Bone marrow (tissue), 2 donors: ENCODE measurements at places on chromosomes 1 and 21.
A peak's percentile ranks its signal among the peaks of the same experiment; 100 is the strongest.

GRCh38 chr1:69163779-69164178 is 403.9 kb upstream of the LRRC7 start:
- DNase-seq = no peak

DNA sequence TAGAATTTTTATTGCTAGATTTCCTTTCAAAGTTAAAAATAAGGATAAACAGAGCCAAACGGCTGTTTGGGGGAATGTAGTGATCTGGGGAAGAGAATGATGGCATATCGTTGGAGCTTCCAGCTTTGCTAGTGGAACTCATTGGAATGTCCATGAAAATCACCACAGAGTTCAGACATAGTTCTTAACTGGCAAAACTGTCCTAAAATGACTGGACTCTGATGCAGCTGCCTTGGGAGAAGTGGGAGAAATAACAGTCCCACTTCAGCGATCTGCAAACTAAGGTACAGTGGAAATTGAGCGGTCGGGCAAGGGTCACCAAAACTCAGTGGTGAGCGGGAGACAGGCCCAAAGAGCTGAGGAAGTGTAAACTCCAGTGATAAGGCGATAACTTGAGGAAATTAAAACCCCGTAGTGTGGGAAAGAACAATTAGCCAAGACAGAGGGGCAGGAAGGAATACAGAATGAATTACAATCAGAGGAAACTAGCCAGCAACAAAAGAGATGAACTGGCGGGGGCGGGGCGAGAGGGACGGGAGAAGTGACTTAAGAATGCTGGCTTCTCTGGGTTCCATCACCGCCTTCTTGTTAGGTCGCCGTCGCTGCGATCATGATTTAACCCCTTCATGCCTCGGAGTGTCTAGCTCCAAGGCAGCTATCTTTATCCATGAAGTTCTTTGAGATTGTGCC is 89.8 kb upstream of the ARHGAP29 start:
- no peak for DNase-seq

GRCh38 chr1:6868660-6869380 is 83.6 kb downstream of the CAMTA1 start:
- peak; percentile 4 for DNase-seq

DNA sequence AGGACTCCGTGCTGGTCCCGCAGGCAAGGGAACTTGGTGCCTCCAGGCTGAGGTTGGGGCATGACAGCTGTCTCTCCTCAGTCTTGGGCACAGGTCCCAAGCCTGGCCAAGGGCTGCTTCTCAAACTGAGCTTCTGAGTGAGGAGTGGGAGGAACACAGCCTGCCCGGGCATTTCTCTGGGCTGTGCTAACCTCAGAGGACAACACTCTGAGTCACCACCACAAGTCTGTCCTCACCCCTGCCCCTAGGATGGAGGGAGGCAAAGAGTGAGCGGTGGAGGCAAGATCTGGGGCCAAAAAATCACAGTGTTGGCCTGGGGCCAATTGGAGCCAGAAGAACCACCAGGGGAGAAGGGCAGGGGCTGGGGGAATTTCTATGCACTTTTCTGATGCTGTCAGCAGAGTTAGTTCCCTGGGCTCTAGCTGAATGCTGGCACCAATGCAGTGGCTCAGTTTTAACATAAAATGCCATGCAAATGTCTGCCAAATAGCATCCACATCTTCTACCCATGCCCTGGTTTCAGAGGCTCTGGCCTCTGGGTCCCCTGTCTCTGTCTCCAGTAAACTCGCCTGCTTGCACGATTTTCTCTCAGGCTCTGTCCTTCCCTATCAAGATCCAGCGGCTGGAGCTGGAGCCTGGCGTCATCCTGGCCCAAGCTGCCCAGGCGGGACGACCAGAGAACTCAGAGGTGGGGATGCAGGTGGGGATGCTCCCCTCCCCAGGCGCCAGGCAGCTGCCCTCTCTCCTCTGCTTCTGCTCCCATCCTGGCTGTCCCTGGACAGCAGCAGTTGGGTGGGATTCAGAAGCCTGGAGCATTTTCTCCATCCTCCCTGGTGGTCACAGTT is 11.0 kb upstream of the CDK18 start:
- no peak for DNase-seq

GRCh38 chr21:34268493-34268892 is 95.3 kb upstream of the KCNE2 start:
- no peak for DNase-seq

DNA sequence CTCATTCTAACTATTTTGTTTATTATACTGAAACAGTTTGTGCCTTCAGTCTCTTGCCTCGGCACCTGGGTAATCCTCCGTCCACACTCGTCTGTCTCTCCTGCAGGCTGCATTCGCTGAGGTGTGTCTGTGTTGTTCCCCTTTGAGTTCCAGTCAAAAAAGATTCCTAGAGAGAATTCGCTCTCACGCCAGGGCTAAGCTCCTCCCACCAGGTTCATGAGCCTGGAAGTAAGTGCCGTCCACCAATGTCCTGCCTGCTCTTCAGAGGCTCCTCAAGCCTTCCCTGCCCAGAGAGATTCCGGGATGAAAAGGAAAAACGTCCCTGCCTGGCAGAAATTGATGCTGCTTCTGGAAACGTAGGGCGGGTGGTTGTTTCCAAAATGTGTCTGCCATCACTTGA is 12.9 kb downstream of the KIAA2013 start:
- DNase-seq = no peak

- DNase-seq = no peak
These were observed 11.7 kb upstream of the ENO1 start for GRCh38 chr1:8889925-8890785.

DNA sequence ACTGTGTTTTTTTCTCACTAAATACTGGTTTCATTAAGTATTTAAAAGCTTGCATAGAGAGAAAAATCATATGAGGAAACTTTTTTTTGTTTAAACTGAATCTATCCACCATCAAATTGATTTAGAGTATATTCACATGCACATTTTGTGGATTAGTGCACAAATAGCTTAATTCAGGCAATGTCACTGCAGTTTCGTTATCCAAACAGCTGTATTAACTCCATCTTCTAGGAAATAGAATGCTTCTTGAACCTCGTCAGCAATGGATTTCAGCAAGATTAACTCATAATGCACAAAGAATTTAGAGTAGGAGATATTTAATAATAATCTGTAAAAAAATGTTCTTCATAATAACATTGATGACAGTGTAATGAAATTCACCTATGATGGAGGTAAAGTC is 37.5 kb downstream of the NEXN start:
- DNase-seq = no peak

DNA sequence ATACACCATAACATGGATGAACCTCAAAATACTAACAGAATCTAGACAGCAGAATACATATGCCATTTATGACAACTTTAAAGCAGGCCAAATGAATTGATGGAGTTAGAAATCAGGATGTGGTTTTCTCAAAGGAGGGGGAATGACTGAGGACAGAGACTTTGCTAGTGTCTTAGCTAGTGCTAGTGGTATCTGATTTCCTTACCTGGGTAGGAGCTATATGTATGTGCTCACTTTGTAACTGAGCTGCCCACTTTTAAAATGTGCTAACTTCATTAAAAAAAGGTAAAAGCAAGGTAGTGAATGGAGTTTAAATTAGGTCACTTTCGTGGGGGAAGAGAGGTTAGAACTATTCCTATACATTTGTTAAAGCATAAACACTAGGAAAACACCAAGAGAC is 2.6 kb downstream of the GTF2B start:
- no peak for DNase-seq

DNA sequence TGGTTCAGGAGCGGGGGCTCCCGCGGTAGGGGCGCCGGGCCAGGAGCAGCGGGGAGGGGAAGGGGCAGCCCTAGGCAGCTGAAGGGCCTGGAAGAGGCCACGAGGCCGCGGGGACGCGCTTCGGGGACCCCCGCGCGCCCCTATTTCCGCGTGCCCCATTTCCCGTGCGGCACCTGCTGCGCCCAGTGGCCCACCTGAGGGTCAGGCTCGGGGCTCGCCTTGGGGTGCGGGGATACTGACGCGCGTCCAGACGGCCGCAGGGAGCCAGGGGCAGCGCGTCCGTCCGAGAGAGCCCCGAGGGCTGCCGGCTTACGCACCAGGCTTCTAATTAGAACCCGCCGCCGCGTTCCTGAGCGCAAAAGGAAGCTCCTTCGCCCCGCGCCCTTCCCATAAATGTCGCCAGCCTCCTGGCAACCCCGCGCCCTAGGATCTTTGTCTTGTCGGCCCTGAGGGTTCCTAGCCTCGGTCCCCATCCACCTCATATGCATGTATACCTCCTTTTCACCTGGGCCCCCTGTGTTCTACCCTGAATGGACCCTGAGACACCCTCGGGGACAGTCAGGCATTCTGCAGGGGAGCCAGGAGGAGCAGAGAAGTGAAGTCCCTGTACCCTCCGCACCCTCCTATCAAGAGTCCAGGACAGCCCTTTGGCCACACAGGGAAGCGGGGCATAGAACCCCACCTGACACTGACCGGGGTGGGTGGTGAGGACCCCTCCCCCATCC is 1.8 kb downstream of the WNT3A start:
- DNase-seq = no peak

DNA sequence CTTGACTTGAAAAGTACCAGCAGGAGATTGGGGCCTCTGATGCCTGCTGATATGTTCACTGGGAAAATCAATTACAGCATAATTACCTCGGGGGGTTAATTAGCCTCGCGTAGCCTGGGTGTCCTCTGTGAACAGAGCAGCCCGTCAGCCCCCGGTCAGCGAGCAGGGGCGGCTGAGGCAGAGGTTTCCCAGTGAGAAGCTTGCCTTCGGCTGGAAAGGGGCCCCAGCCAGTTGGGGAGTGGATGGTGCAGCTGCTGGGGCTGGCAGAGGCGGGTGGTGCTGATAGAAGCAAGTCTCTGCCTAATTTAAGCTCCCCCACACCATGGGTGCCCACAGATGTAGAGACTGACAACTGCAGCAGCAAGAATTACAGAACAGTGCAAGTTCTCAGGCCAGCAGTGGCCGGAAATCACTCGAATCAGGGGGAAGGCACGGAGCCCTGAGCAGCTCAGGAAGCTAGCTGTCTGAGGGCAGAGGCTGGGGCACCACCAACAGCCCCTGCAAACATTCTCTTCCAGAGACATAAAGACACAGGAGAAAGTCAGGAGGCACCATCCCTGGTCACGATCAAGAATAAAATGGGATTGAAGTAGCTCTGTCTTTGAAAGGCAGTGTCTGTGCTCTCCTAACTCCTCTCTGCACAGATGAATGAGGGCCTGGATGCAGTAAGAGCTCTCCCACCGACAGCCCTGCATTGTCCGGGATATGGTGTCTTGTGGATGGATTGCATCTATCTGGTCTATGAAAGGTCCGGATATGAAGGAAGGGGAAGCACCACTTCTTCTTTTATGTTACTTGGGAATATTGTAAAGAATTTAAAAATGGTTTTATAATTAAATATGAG is 166.5 kb upstream of the CD34 start:
- no peak for DNase-seq

GRCh38 chr1:39656391-39656790 is 15.5 kb downstream of the NT5C1A start:
- DNase-seq = no peak

- DNase-seq = no peak
These were observed 1.6 kb downstream of the UTP11 start for GRCh38 chr1:38014171-38014570.

DNA sequence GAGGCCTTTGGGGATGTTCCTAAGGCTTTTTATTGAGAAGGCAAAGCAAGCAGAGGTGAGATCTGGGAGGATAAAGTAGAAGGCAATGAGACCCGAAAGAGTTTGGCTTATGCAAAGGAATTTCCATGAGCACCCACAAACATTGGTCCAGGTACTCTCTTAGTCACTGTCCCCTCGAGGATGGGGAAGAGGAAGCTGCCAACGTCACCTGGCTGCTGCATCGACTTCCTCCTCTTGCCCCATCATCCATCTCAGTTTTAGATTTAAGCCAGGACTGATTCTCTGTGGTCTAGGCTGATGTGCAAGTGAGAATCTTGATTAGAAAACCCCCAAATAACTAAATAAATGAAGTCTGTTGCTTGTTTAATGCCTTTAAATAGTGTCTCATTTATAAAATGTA is 28.7 kb downstream of the RUNX1 start:
- DNase-seq = no peak

- no peak for DNase-seq
These were observed 7.0 kb upstream of the GREM2 start for GRCh38 chr1:240618946-240619345.

- DNase-seq = peak; percentile 15
These were observed 74.1 kb downstream of the XCL2 start for GRCh38 chr1:168469690-168470089.

DNA sequence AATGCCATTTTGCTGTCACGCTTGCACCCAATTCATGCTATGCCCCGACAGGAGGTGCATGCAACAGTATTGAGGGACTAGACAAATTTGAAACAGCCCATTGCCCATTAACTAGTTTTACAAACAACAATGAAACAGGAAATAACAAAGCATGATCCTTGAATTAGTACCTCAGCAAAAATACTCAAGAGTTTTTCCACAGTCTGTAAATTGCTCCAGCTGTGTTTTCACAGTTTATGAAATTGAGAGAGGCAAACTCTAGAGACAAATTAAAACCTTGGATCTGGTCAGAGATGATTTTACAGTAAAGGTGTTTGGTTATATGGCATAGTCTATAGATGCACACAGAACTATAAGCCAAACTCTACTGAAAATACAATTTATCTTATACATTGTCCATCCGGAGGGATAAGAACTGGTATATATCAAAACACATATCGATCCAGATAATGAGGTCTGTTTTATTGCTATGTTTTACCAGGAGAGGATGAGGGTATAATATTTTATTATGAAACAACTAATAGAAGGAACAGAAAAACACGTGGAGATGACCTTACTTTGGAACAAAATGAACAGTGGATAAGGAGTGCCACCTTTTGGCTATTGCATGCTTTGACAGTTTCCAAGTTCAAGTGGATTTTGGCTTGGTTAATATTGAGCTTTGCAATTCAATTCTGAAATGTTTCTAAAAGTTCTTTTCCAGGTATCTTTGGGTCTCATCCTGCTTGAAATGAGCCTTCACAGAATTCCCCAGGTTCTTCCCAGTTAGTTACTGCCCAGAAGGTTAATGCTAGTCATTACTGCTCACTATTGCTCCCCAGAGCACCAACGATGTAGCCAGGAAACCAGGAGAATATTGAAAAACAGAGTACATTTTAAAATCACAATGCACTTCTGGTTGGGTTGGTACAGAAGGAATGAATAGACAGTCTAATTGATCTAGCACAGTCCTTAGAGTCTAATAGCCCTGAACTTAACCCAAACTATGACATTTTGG is 45.7 kb downstream of the ZC3H11B start:
- DNase-seq = no peak

GRCh38 chr1:246065592-246065991 is 441.5 kb downstream of the SMYD3 start:
- no peak for DNase-seq

GRCh38 chr1:212257157-212257556 is 28.1 kb upstream of the PPP2R5A start:
- DNase-seq = no peak

DNA sequence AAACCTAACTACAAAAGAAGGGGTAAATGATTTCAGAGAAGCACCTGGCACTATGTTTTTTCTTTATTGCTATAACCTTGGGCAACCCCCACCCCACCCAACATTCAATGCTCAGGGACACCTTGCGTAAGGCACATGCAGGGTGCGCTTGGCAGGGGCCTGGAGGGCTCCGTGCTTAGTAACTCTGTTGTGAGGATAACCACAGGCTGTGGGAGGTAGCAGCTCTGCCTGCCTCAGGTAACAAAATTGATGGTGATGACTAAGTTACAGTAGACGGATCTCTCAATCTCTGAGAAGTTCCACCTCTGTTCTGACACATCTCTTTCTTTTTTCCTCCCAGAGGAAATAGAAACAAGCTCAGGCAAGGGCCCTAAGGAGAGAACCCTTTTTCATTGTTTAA is 8.7 kb upstream of the CCN1 start:
- DNase-seq = no peak
